Muscle of leg (tissue), 16 donors: ENCODE measurements at places on chromosomes 4 and X. TPM values are rescaled to one million over a fixed set of nuclear protein-coding genes. Genes with fewer than 3 reads are reported as not detected.

NAP1L3 gene
- polyA plus RNA-seq: 7.0 TPM

DNA sequence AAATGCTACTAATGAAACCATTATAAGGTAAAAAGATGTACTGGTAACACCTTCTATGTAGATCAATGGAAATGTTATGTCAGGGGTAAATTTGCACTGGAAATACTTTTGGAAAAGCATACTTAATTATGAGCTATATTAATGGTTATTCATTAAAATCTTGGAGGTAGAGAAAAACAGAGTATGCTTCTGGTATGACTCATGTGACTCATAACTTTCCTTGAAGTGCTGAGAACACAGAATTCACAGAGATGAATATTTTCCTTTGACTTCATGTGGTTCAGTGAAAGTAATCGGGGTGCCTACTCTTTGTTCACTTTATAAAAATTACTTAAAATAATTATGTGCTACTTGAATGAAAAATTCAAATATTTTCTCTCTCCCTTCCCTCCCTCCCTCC, 254.2 kb downstream of the KCTD8 start:
- no peak for DNase-seq

DNA sequence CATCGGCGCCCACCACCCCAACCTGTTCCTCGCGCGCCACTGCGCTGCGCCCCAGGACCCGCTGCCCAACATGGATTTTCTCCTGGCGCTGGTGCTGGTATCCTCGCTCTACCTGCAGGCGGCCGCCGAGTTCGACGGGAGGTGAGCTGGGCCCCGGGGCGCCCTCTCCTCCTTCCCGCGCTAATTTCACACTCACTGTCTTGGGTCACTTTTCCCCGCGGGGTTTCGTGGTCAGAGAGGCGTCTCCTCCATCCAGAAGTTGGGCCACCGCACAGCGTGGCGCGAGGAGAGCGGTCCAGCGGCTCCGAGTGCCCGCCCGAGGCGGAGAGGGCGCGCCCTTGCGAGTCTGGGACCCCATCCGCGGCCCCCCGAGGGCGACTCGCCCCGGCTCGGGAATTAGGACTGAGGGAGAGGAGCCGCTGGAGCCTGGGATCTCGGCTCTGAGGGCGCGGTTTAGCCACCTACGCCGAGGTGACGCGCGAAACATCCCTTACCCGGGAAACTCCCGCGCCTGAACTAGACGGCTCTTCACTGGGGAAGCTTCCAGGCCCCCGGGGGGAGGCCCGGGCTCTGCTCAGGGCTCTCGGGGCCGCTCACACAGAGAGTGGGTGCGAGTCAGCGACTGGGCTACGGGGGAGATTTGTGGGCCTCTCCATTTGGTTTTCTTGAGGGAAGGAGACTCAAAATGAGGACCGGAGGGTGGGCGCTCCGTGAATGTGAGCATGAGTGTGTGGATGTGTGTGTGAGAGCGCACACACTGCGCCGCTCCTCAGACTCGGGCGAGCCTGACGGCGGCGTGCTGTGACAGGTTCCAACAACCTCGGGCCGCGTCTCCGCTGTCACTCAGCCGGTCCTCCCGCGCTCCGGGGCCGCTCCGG, 551 bp downstream of the NPNT start:
- peak; percentile 33 for DNase-seq

DNA sequence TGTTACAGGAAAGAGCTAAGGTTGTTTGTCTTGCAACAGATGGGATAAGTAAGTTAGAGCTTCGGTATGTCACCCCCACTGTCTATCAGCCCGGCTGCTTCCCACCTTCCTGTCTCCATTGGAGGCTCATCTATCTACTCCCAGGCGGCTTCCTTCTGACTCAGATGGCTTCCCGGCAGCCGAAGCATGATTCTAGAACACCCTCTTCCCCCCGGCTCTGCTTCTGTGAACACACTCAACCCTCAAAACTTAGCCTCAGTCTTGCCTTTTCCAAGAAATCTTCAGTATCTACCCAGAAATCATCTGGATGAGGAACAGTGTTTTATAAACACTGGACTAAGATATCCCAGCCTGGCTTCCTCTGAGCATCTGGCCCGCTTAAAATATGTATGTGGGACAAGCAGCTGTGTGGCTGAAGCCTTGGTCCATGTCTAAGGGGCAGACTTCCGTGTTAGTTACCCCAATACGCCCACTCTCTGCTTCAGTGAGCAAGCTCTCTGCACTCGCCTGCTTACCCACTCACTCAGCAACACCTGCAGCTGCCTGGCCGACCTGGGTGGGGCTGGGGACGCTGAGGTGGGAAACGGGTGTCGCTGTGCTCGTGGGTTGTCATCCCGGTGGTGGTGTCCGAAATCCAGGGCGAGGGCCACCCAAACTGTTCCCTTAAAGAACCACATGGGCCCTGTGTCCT, 12.0 kb upstream of the SLC2A9 start:
- DNase-seq: no peak

MSANTD1 gene
- 0.75 TPM for polyA plus RNA-seq

MAGEB3 gene
- polyA plus RNA-seq: not detected

DNA sequence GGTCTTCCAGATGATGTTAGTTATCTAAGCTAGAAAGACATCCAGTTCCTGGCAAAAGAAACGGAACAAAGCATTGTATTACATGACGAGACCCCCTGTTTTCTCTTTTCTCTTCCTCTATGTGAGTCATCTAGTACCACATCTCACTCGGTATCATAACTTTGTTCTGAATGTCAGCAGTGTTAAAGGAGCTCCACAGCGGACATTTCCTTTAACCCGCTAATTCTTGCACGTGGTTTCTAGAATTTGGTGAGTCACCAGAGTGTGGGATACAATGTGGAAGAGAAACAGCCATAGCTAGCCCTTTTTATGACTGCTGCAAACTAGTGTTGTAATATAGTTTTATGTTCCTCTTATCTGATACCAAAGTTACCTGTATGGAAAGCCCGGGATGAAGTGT, 243.7 kb downstream of the TENM3 start:
- no peak for DNase-seq

DNA sequence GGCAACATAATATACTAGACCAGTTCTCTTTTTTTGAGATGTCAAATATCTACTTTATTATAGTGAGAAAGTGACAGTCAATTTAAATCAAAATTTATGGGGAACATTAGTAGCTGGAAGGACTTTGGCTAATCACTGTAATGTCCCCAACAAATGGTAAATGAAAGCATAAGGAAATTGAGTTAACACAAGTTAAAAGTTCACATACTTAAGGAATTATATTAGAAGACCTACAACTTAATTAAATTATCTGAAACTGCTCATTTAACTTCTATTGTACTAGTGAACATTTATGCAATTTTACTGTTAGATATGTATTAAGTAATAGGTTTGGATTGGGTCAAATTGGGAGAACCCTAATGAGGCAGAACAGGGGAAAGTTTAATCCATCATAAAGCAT, 160.3 kb upstream of the TENM3 start:
- no peak for DNase-seq

DNA sequence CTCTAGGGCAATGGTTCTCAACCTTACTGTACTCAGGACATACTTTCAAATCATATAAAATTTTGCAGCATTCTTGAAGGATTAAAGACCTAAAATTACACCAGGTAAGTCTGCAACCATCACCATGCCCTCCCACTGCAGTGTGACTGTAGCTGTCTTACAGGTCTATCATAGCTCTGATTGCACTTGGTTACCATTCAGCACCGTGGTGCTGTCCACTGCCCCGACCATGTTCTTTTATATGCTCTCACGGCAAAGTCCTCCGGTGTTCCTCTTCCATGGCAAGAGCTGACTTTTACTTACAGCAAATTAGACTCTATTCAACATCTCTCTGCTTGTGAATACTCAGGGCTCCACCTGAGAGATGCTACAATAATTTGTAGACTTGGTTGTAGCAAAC, 11.5 kb downstream of the CRMP1 start:
- DNase-seq: no peak

SCOC gene
- polyA plus RNA-seq: 47.8 TPM

WDR17 gene
- polyA plus RNA-seq: 0.72 TPM

CXCL13 gene
- polyA plus RNA-seq: 4.0 TPM

DNA sequence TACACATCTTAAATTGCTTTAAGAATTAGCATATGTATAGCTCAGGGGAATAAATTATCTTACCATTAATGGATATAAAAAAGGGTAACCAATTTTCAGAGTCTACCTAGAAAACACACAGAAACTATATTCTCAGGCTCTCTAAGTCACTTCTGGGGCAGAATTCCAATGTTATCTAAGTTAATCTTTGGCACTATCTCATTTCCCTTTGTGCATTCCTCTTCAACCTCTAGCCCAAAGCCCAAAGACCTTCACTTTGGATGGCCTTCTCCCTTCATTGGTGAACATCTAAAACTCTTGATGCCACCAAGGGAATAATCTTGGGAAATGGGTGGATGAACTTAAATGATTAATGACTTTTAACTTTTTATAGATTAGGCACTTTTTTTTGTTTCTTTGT, 108.3 kb downstream of the APBB2 start:
- DNase-seq: no peak

TMEM35A gene
- polyA plus RNA-seq: 1.5 TPM

DNA sequence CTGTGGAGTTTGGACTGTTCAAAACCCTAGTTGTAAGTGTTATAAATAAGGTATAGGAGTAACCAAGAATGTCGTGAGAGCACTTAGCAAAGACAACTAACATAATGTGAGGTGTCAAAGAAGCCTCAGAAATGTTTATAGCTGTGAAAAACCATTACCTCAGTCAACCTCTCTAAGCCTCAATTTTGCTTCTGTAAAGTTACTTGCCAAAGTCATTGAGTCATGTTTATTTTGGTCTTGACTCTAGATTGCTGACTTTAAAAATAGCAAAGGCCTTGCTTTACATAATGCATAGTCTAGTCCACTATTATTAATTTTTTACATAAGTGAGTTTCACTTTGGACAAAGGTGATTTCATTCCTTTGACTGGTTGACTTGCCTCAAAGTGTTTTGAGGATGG, 257.6 kb upstream of the CXXC4 start:
- DNase-seq: no peak

GRCh38 chrX:135982860-135983259, 2.4 kb upstream of the SLC9A6 start:
- DNase-seq: peak; percentile 41

GRCh38 chr4:163343604-163344146, at the start of gene NPY5R:
Gene NPY5R (plus strand): TSS chr4:163343892. CDS start chr4:163350274, 6,382 bp downstream.
- DNase-seq: peak; percentile 6

DNA sequence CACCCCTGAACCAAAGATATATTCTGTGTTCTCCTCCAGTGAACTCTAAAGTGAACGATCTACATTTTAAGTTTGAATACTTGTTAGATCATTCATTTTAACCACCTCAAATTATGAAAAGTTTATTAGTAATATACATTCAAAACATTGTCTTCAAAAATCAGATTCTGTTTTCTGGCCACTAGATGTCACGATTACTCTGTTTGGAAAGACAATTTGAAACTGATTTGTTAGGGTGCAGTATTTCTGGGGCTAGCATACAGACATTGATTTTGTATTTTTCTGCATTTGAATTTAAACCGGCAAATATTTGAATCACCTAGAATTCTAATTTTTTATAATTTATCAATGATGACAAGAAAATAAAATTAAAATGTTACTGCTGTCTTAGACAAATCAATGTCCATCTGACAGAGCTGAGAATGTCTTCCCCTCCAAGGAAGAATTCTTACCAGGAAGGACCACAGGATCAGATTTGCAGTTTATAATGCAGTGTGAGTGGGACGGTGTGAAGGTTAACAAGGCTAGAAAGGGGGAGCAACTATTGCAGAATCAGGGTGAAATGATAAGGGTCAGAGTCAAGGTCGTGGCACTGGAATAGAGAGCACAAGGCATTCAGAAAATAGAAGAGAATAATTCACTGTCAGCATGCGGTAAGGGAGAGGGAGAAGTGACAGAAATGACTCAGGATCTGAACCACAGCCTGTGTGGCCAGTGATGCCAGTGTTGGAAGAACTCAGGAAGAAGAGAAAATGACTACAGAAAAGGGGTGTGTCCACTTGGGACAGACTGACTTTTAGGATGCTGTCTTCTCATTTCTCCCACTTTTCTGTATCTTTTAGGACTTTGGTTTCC, 91.6 kb downstream of the ANXA10 start:
- DNase-seq: peak; percentile 48

GRCh38 chrX:152833378-152833777, 2.5 kb downstream of the NSDHL start:
- no peak for DNase-seq

GRCh38 chr4:153750197-153750817, 9.5 kb downstream of the RNF175 start:
- peak; percentile 87 for DNase-seq

SPANXN4 gene
- not detected for polyA plus RNA-seq

DNA sequence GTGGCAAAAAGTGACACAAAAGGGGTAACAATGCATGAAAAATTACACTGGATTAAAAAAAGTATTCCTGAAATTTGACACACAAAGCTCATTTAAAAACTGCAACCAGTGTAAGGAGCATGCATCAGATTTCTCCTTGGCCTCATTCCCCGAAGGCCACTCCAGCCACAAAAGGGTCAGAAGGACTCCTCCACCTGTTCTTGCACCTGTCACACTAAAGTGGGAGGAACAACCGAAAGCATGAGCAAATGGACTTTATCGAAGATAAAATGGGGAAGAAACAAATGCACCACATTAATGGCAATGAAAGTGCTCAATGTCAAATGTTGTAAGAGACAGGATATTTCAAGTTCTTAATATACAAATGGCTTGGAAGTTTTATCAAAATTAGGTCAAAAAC, 88.2 kb downstream of the ADGRA3 start:
- DNase-seq: peak; percentile 65

- DNase-seq: no peak
Observed at GRCh38 chr4:1011666-1012033, 224 bp downstream of the FGFRL1 start.

IBSP gene
- polyA plus RNA-seq: 0.18 TPM

TCEAL6 gene
- polyA plus RNA-seq: 0.14 TPM

DNA sequence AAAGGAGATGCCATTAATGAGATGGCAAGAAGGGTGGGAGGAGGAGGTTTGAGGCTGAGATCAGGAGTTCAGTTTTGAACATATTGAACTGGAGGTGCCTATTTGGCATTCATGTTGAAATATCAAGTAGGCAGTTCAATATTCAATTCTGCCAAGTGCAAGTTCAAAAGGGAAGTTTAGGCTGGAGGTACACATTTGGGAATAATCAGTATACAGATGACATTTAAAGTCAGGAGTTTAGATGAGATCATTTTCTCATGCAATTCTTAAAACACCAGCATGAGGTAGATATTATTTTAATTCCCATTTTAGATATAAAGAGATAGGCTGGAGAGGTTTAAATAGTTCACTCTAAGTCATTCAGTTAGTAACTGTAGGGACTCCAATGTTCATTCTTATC, 26.1 kb downstream of the COQ2 start:
- no peak for DNase-seq

- DNase-seq: no peak
Observed at GRCh38 chr4:117467404-117467803, 382.0 kb upstream of the TRAM1L1 start.

DNA sequence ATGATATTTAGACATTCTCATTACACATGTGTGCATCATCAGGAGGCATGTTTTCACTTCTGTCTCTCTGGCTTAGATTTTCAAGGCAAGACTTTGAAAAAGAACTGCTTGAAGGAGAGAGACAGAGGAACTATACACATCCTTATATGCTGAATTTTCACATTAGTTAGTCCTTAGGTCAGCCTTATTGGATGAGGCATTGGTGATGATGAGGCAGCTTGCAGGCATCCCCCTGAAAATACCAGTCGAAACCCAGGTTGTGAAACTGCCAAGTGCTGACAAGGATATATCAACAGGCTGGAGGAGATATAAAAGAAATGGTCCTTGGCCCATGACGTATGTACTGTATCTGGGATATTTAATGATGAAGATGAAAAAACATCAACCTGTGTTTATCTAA, 297.2 kb upstream of the AADAT start:
- DNase-seq: no peak
